Effector memory CD4-positive, alpha-beta T cell (primary cell): ENCODE measurements at places on chromosomes 2 and 18.
A peak's percentile ranks its signal among the peaks of the same experiment; 100 is the strongest.

DNA sequence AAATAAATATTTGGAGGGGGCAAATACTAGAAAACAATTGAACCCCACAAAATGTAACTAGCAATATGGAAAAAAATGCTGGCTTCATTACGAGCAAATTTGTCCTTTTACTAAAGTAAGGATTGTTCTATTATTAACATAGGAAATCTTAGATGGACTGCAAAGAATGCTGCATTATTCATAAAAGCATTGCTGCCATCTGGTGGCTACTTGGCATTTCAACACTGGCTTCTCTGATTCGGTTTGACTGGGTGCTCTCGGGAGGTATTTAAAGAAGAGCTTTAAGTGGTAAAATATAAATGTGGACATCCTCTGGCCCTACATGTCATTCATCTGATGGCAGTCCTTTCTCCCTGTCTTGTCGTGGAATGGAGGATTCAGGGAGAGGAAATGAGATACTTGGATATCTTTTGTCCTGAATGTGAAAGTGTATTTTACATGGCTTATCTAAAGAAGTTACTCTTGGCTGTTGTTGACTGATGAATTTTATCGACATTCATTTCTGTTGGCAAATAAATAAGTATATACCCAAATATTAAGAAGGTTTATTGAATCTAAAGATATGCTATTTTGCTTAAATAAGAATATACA is 130.2 kb downstream of the ARHGAP15 start:
- DNase-seq = peak; percentile 45

DNA sequence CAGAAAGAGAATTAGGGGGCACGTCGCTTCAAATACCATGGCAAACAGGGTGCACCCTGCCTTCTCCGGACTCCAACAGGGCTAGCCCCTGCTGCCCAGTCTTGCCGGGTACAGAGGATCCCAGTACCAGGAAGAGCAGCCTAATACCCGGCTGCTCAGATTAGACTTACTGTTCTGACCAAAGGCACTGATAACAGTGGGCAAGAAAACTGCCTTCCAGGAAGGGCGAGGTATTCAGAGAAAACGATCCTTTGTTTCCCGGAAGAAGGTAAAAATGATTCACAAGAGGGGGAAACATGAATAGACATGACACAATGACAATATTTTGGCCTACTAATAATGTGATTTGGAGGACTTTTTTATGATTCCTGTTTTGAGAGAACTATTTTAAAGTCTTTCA is 99.9 kb downstream of the SS18 start:
- DNase-seq = no peak

- DNase-seq = no peak
Observed at GRCh38 chr2:129857200-129857599, 122.3 kb upstream of the RAB6C start.

- DNase-seq = no peak
Observed at GRCh38 chr2:145653553-145653952, 1133.6 kb upstream of the ZEB2 start.

DNA sequence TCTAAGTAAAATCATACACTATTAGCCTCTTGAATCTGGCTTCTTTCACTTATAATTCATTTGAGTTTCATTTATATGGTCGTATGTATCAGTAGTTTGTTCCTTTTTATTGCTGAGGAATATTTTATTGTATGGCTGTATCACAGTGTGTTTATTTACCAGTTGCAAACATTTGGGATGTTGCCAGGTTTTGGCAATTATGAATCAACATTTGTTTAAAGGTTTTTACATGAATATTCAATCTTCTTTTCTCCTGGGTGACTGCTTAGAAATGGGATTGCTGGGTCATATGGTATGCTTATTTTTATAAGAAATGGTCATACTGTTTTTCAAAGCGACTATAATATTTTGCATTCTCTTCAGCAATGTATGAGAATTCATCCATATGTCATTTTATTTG is 107.9 kb downstream of the PMAIP1 start:
- DNase-seq = no peak

GRCh38 chr2:165434865-165435496 is 34.5 kb upstream of the CSRNP3 start:
- DNase-seq = no peak

- DNase-seq = no peak
Observed at GRCh38 chr2:165197346-165197745, 6.5 kb downstream of the SCN3A start.

- DNase-seq = no peak
Observed at GRCh38 chr2:216735086-216735485, 39.7 kb upstream of the IGFBP5 start.

DNA sequence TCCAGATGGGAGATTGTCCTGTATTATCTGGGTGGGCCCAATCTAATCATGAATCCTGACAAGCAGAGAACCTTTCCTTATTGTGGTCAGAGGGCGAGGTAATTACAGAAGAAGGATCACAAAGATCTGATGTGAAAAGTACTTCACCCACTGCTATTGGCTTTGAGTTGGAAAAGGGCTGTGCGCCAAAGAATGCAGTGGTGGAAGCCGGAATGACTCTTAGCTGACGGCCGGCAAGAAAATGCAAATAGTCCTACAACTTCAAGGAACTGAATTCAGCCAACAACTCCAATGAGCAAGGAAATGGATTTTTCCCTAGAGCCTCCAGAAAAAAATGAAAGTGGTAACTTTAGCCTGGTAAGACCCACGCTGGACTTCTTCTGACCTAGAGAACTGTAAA is 67.3 kb downstream of the CTNNA2 start:
- no peak for DNase-seq

- DNase-seq = no peak
Observed at GRCh38 chr2:112721819-112722522, 1.2 kb downstream of the NT5DC4 start.

DNA sequence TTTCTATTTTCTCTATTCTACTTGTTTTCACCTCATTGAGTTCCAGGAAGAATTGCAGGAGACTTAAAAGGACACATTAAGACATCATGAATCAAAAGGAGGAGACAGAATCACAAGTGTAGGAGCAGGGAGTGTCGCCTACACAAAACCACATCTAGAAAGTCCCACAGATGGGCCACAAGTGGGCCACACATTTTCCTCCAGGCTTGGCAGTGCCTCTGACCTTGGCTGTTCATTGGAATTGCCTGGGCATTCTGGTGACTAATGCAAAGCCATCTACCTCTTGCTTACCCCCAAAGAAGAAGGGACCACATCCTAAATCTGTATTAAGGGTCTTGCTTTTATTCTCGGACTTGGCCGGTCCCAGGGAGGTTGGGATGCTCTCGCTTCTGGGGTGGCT is 103.6 kb downstream of the KLHL29 start:
- no peak for DNase-seq

DNA sequence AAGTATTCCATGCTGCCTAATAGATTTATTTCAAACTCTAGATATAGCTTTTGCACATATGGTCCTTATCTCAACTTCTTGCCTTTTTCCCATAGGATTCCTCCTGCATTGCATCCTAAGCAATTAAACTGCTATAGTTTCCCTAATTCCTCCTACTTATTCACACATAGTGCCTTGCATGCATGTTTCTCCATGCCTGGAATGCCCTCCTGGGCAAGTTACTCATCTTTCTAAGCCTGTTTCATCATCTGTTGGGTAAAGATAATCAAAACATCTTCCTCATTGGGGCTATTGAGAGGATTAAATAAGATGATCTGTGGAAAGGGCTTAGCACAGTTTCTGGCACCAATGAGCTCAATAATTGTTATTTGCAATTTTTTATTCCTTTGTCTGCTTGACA is 726.5 kb downstream of the SLC4A3 start:
- no peak for DNase-seq

- DNase-seq = peak; percentile 65
Observed at GRCh38 chr2:239326831-239327535, 73.8 kb downstream of the HDAC4 start.

DNA sequence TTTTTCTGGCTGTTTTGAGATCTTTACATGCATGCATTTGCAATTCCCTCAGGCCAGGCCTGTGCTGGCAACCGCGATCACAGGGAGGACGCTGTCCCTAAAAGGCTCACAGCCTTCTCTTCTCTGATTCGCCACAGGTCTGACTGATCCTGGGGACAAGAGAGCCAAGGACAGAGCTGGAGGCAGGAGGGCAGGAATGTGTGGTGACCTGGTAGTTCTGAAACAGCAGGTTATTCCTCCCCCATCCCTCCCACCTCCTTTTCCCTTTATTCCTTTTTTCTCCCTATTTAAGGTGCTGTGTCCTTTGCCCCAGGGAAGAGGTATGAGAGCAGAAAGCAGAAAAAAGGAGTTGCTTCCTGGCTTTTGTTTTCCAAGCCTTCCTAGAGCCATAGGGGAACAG is 21.9 kb downstream of the TMEM177 start:
- DNase-seq = no peak

DNA sequence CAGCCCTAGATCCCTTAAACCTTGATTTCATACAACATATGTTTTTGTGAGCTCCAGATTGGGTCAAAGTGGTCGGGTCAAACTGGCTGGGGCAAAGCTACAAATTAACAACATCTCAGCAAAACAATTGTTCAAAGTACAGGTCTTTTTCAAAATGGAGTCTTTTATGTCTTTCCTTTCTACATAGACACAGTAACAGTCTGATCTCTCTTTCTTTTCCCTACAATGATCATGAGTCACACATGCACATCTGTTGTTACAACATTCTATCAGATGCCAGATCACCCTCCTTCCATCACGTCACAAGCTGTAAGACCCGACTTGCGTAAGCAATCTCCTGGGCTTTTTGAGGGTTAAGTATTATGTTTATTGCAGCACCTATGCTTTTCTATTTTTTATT is 55.1 kb downstream of the RHOB start:
- no peak for DNase-seq

GRCh38 chr18:23032030-23032582 is 99.0 kb downstream of the RBBP8 start:
- no peak for DNase-seq

DNA sequence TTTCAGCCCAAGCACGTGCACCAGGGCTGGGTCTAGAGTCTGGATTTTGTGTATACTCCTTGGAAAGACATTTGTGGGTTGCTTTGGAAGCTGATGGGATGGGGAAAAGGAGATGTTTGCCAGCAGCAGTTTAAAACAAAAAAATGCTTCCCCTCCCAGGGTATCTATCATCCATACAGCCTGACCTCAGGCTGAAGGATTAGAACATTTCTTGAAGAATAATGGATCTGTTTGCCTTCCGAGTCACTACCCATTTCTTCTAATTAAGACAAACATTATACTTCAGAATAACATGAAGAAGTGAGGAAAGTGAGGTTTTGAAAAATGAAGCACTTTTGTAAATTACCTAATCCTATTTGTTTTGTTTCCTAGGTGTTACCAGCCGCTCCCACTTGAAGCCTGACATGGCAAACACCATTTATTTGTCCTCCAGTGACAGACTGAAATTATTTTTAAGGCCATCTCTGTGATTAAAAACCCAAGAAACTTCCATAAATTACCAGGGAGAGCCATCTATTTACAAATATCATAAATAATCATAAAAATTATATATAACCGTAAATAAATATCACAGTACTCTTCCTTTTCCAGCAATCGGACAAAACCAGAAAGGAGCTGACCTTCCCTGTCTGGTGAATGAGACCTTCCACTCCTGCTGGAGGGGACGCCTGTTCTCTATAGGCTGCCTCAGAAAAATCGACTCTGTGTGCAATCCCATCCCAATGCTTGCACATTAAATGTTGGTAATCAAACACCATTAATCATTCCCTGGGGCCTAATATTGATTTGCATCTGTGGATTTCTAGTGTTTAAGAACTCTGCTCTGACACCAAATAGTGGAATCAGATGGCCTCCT is 106.8 kb downstream of the C1D start:
- no peak for DNase-seq

- no peak for DNase-seq
Observed at GRCh38 chr2:112001136-112001715, 53.8 kb upstream of the TMEM87B start.

GRCh38 chr18:62030091-62030985 is 137.5 kb upstream of the RNF152 start:
- DNase-seq = no peak

DNA sequence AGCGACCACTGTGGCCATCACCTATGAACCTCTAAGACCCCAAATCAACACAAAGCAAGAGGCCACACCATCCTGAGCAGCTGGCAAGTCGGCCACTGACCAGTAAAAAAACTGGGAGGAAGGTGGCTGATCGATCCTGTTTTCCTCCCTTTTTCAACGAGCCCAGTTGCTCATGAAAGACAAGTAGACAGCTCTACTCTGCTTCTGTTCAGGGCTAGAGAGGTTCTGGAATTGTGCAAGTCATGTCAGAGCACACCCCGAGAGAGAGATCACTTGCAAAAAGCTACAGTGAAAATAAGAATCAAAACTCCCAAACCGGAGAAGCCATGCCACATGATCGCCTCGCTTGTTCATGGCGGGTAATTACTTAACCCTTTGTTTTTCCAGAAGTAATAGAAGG is 34.6 kb downstream of the ZNF516 start:
- no peak for DNase-seq

GRCh38 chr2:237452861-237453260 is 34.2 kb upstream of the MLPH start:
- DNase-seq = no peak

GRCh38 chr18:59274533-59274928 is 1.3 kb upstream of the RAX start:
- no peak for DNase-seq

- DNase-seq = no peak
Observed at GRCh38 chr2:103159018-103159417, 397.2 kb downstream of the TMEM182 start.

GRCh38 chr18:12460874-12461273 is 53.1 kb downstream of the PRELID3A start:
- DNase-seq = no peak
